Sigmoid colon (tissue), 7 donors: ENCODE measurements at places on chromosomes 3 and 15. TPM values are rescaled to one million over a fixed set of nuclear protein-coding genes. Genes with fewer than 3 reads are reported as not detected.

PLA2G4E gene
- not detected for total RNA-seq

PLA2G4D gene
- total RNA-seq = not detected

RBM6 gene
- 61.0 TPM for total RNA-seq

ZNF710 gene
- total RNA-seq = 10.0 TPM

LRRC2 gene
- total RNA-seq = 7.1 TPM

VPS18 gene
- 19.6 TPM for total RNA-seq

CD200 gene
- total RNA-seq = 13.0 TPM

CCDC54 gene
- total RNA-seq = not detected

PP2D1 gene
- not detected for total RNA-seq

HRH1 gene
- 5.3 TPM for total RNA-seq

SLC7A14 gene
- total RNA-seq = 0.82 TPM

SLC2A2 gene
- not detected for total RNA-seq

RAP2B gene
- total RNA-seq = 8.7 TPM

ARGFX gene
- total RNA-seq = not detected

WDR49 gene
- 2.5 TPM for total RNA-seq

SPATA12 gene
- not detected for total RNA-seq

SUCNR1 gene
- total RNA-seq = not detected

GRCh38 chr3:74801924-74802323 lies 187.5 kb upstream of the CNTN3 start:
- no peak for DNase-seq

DNA sequence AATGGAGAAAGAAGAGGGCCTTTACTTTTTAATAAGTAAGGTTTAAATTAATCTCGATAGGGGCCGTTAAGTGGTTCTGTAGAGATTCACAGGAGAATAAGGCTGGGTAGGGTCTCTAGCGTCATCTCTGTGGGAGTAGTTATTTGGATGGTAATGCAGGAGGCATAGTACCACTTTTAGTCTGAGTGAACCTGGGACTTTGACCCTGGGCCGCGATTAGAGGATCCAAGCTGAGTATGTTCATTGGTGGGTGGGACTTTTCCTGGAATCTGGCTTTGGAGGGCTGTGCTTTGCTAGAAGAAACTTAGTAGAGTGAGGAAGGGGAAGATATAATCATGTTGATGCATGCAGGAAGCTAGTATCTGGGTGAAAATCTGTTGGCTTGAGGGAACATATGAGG lies 4.0 kb downstream of the LPP start:
- DNase-seq = no peak

DNA sequence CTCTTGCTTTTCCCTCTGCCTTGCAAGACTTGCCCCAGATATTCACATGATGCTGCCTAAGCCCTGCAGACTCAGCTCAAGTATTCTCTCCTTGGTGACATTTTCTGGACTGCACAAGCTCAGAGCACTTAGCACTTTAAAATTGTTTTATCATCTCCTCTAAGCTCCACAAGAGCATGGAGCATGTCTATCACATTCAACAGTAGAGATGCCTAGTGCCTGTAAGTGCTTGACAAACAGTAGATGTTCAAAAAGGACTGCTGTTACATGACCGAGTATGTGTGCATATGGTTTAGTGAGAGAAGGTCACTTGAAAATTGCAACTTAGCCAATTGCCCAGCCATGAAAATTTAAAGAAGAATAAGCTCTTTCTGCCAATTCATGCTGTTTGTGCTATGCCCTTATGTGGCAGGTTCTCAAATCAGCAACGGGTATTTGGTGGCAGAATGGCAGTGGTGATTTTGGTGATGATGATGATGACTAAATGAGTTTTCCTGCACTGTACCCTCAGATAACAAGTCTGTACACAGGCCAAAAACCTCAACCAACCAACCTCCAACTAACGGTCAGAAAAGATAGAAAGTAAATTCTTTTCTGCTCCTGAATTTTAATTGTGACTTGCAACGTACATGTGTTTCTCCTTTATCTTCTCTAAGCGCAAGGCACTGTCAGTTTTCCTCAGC lies 647.2 kb upstream of the UBE2E2 start:
- DNase-seq = no peak

DNA sequence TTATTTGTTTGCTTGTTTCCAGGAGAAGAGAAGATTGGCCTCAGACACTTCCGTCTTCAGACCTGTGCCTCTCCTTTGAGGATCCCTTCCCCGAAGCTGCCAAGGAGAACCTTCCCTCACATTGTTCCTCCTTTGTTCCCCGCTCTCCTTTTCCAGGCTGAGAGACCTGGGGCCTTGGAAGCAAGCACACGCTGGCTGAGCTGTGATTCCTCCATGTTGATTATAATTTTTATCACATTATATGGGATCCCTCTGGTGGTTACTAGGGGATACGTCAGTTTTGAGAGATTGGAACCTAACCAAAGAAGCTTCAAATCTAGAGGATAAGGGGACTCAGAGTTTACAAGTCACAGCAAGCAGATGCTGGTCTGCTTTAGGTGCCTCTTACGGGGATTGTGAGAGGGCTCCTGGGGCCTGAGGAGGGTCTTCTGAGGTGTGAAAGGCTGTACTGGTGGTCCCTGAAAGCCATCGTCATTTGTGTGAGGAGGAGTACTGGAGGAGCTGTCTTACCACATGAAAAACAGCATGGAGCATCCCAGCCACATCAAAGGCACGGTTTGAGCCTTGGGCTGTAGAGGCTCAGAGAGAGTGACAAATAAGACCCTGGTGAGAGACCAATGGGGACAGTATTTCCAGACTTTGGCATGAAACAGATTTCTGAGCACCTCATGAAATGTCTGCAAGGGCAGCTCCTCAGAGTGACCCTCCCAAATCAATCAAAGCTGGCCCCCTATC lies 760.1 kb upstream of the CFAP20DC start:
- no peak for DNase-seq

DNA sequence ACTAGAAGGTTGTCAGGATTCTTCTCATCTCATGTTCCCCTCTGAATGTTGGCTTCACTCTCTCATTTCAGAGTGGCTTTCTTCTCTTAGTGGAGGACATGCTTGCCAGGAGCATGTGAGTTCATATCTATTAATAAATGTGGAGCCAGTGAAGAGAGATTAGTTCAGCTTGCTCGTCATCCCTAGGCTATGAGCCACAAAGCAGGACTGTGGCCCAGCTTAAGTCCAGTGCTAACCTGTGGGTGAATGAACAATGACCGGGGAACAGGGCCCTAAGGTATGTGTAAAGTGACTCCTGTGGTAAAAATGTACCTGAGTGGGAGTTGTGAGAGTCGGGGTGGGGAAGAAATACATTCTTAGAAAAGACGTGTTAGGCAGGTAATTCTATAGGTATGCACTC lies 96.9 kb upstream of the TBL1XR1 start:
- DNase-seq = peak; percentile 77

GRCh38 chr3:167302678-167303077 lies 77.4 kb downstream of the ZBBX start:
- no peak for DNase-seq

DNA sequence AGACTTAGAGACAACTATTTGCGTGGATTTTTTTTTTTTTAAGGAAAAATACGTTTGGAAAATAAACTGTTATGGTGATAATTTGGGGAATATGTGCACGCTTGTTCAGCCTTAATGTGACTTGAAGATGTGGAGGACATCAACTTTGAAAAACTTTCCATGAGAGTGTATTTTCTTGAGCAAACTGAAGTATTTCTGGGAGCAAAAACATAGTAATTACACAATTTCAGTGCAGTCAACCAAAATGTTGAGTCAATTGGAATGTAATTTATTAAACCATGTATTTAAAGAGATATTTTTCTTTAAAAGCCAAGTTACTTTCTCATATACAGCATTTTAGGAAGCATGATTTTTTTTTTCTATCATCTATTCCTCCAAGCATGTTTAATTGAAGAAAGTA lies 80.3 kb upstream of the FLNB start:
- DNase-seq = no peak

DNA sequence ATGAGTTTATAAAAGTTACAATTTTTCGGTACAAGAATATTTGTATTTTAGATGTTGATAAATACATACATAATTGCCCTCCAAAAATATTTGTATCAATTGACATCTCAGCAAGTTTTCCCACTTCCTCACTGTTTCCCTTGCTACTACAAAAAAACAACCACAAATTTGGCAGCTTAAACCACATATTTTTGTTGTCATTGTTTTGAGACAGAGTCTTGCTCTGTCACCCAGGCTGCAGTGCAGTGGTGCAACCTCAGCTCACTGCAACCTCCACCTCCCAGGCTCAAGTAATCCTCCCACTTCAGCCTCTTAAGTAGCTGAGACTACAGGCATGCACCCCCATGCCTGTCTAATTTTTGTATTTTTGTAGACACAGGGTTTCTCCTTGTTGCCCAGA lies 162.8 kb upstream of the RARB start:
- no peak for DNase-seq

DNA sequence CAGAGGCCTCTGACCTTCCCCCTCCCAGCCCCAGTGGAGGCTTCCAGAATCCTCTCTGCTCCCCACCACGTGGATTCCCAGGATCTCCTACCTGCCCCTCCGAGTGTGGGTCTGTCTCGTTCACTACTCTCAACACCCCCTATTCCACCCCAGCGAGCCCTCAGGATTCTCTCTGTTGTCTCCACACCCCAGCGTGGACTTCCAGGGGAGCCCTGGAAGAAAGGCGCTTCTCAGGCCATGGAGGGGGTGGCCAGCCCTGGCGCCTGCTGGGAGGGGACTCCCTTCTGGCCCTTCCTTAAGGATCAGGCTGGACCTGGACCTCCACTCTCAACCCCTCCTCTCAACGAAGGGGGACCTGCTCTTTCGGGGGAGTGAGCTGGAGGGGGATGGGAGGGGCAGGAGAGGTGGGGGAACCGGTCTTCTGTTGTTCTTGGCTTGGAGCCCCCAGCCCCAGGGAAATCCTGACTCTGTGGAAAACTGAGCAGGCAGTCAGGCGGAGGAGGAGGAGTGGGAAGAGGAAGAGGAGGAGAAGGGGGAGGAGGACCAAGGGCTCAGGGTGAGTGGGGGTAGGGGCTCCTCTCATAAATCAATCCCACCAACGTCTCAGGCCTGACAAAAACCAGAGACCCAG lies 32.9 kb downstream of the EPHB3 start:
- no peak for DNase-seq

DNA sequence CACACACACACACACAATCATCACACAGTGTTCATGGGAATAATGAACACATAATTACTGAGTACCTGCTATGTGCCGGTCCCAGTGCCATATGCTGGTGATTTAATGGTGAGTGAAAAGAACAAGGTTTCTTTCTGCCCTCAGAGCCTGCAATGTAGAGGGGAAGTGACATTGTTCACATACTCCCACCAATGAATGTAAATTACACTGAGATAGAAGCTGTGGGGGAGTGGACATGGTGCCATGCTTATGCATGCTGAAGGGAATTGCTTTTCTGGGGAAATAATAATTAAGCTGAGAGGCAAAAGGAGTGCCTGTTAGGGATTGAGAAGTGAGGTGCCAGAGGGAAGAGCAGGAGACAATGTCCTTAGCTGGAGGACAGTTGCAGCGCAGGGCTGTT lies 175.1 kb downstream of the MFSD1 start:
- DNase-seq = no peak

- no peak for DNase-seq
These were observed 43.9 kb downstream of the DGKG start for GRCh38 chr3:186318135-186318534.

DNA sequence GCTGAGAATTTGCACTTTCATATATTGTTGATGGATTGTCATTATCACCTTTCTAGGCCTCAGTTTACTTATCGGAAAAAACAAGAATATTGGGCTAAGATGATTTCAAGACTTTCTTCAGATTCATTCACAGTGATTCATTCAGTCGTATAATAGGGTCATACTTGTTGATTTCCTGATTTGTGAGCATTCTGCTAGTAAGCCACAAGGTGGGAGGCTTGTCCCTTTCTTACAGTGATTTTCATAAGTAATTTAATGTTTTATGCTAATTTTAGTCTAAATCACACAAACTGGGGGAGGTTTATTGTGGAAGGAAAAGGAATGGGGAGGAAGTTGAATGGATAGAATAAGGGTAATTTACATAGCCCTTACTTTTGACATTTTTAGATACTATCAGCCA lies 126.8 kb upstream of the GOLGA6L4 start:
- no peak for DNase-seq

GRCh38 chr3:47961815-47962606 lies 54.2 kb downstream of the MAP4 start:
- no peak for DNase-seq

GRCh38 chr3:139309061-139309591 lies 34.7 kb upstream of the MRPS22 start:
- DNase-seq = no peak

- DNase-seq = no peak
These were observed 199.8 kb upstream of the NR2F2 start for GRCh38 chr15:96130734-96131133.

- DNase-seq = no peak
These were observed 517 bp downstream of the TMA7 start for GRCh38 chr3:48440590-48440958.

- no peak for DNase-seq
These were observed 67.4 kb downstream of the GRIP2 start for GRCh38 chr3:14472471-14473351.

GRCh38 chr3:89446593-89446992 lies 339.2 kb downstream of the EPHA3 start:
- DNase-seq = no peak

DNA sequence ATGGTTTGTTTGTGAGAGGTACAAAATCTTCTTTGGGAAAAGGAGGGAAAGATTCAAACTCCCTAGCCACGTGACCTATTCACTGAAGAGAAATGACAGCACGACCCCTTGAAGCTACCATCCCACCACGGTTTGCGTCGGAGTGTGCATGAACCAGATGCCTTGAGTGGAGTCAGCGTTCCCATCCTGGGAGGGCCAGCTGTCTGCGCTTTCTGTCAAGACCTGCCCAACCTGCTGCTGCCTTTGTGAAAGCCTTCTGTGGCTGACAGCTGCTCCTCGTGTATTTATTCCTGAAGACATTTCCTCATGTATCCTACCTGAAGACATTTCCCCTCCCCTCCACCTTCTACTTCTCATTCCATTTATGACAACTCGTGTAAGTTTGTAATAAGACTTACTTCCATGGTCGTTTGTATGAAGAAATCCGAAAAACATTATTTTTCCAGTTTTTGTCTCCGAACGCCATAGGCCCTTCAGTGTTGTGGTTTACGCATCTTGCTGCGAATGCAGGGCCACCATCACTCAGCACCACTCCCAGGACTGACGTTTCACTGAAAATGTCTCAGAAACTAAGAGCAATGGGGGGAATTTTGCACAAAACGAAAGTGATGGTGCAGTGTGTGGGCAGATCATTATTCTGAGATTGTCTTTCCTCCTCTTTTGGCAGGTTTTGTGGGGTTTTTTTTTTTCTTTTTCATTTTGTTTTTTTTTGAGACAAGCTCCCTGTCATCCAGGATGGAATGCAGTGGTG lies 18.9 kb downstream of the EBLN2 start:
- no peak for DNase-seq

DNA sequence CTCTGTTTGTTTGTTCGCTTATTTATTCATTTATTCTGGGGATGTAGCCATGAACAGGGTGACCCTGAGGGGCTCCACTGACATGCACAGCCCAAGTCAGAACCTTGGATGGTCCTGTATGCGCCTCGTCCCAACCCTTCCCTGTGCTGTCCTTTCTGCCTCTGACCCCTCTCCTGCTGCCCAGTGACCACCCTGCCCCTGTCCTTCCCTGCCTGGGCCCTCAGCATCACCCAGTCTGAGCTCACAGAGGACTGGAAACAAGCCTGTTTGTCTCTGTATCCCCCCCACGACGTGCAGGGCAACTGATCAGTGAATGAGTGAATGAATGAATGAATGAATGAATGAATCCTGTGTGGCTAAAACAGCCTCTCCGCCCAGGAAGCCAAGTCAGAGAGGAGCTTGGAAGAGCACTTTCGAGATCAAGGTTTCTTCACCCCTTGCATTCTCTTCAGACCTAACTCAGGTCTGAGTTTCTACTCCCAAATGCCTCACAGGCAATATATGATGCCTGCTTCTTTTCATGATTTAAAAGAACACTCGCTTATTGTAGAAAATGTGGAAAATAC lies 157.7 kb downstream of the SMAD6 start:
- DNase-seq = peak; percentile 40
